ENCODE measurements at places on chromosomes 4 and X. TPM values are rescaled to one million over a fixed set of nuclear protein-coding genes. Genes with fewer than 3 reads are reported as not detected.

DNA sequence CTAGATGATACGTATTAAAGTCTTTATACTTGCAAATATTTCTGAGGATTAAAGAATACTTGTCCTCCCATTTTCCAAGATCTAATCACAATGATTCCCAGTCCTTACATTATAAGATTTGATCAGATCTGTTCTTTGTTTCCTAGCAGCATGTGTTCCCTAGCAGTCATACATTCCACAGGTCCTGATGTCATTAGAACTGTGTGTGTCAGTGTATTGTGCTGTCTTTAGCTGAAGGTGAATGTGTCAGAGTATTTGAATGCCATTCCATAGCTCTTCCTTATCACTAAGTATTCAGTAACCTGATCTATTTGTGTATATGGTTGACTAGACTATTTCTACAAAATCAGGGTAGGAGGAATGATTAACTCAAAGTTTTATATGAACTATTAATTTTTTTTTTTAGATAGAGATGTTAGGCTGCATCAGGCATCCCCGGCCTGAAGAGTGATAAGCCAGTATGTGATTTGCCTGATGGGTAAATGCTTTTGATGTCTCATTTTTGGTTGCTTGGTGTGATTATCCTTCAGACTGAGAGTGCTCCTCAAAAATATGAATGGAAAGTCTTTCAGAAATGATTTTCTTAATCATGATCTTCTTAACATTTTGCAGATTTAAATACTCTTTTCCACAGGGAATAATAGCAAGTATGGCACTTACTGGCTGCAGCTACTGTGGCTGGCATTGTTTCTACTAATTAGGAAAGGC lies 4.4 kb downstream of the ADGRL3 start:
- H3K4me1 ChIP-seq, result no peaks in the 10 kb centered on the region
- H3K27ac ChIP-seq, result no peak overlapping the region
- H3K4me3 ChIP-seq, result no peak overlapping the region
- no peak for DNase-seq
- no peaks in the 10 kb centered on the region for H3K27me3 ChIP-seq
- no peaks in the 10 kb centered on the region for H3K36me3 ChIP-seq

DNA sequence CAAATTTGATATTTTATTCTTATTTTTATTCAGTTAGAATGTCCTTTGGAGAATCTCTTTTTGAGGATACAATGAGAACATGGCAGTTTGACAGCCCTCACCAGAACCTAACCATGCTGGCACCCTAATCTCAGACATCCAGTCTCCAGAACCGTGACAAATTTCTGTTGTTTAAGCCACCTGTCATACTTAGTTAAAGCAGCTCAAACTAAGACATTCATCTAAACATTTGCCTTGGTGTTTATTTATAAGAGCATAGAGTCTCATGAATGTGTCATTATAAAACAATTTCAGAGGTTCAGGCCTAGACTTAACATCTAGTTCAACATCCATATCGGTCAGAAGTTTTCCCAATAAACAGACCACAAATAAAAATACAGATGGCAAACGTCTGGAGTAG lies 125.1 kb upstream of the FUNDC1 start:
- H3K4me1 ChIP-seq, result no peaks in the 10 kb centered on the region
- H3K4me3 ChIP-seq, result no peak overlapping the region
- DNase-seq, result no peak
- H3K27me3 ChIP-seq, result no peaks in the 10 kb centered on the region
- H3K27ac ChIP-seq, result no peak overlapping the region

DNA sequence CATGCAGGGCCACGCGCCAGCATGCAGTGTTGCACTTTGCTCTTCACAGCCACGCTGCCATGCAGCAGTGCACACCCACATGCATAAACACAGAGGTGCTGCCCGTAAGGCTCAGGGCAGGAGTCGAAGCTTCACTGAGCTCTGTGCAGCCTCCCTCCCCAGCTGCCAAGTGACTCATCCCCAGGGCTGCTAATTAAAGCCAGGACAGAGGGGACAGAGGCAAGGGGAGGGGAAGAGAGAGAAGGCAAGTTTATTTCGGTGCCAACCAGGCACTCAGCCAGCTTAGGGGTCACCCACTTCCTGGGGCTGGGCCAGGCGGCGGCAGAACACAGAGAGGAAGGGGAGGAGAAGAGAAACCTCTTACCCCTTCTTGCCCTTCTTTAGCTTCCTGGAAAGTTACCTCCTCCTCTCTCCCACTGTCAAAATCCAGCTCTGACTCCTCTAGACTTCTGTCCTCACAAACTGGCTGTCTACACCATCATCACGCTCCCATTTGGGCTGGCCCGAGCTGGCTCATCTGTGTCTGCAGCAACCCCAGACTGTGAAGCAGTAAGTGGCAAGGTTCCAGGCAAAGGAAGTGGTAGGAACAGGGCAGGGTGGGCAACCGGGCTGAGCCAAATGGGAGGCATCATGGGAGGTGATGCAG lies 6.2 kb upstream of the IQSEC2 start:
- H3K27ac ChIP-seq, result no peak overlapping the region
- no peaks in the 10 kb centered on the region for H3K27me3 ChIP-seq
- no peak overlapping the region for H3K4me3 ChIP-seq
- DNase-seq, result peak; percentile 11
- H3K4me1 ChIP-seq, result no peaks in the 10 kb centered on the region
- H3K36me3 ChIP-seq, result no peaks in the 10 kb centered on the region

- no peak overlapping the region for H3K4me3 ChIP-seq
- no peak for DNase-seq
- no peaks in the 10 kb centered on the region for H3K36me3 ChIP-seq
- H3K27ac ChIP-seq, result no peak overlapping the region
- H3K4me1 ChIP-seq, result no peaks in the 10 kb centered on the region
Observed at GRCh38 chr4:139207247-139207646, 30.2 kb upstream of the ELF2 start.

DNA sequence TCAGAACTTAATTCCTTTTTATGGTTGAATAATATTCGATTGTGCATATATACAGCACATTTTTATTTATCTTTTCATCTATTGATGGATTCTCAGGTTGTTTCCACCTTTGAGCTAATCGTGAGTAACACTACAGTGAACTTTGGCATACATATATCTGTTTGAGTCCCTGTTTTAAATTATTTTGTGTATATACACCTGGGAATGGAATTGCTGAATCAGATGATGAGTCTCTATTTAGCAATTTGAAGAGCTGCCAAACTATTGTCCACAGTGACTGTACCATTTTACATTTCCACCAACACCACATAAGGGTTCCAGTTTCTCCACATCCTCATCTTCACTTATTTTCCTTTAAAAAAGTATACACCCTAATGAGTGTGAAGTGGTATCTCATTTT lies 166.2 kb upstream of the FGF13 start:
- H3K27me3 ChIP-seq, result no peaks in the 10 kb centered on the region
- no peaks in the 10 kb centered on the region for H3K4me1 ChIP-seq
- DNase-seq, result no peak
- no peak overlapping the region for H3K4me3 ChIP-seq
- H3K36me3 ChIP-seq, result no peaks in the 10 kb centered on the region

GRCh38 chr4:144104509-144105130 lies 35.9 kb downstream of the GYPA start:
- H3K4me1 ChIP-seq, result no peaks in the 10 kb centered on the region
- H3K27ac ChIP-seq, result no peak overlapping the region
- no peaks in the 10 kb centered on the region for H3K36me3 ChIP-seq
- H3K4me3 ChIP-seq, result no peak overlapping the region

DNA sequence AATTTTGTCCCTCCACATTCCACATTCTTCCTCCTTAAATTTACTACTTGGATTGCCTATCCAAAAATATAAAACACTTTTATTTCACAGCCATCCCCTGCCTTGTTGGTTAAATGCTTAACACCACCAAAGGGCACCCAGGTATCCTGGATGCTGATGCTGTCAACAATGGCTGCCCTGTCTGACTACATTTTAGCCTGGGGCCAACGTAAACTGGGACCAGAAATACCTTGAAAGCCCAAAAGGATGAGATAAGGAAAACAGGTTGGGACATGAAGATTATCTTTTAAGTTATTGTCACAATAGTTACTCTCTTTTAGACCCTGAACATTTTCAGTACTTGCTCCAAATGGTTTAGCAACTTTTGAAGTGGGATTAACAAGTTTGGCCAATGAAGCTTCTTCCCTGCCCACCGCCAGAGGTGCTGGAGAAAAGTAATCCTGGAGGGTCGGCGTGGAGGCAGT lies 775 bp upstream of the YIPF6 start:
- no peaks in the 10 kb centered on the region for H3K36me3 ChIP-seq
- peak overlapping the region; percentile 70 for H3K4me3 ChIP-seq
- no peak for DNase-seq
- no peaks in the 10 kb centered on the region for H3K27me3 ChIP-seq
- no peak overlapping the region for H3K27ac ChIP-seq

GRCh38 chr4:40316782-40317635 lies 18.1 kb upstream of the CHRNA9 start:
- H3K4me1 ChIP-seq, result peaks cover 10% of the 10 kb centered on the region
- H3K4me3 ChIP-seq, result peak overlapping the region; percentile 62
- no peaks in the 10 kb centered on the region for H3K27me3 ChIP-seq

DNA sequence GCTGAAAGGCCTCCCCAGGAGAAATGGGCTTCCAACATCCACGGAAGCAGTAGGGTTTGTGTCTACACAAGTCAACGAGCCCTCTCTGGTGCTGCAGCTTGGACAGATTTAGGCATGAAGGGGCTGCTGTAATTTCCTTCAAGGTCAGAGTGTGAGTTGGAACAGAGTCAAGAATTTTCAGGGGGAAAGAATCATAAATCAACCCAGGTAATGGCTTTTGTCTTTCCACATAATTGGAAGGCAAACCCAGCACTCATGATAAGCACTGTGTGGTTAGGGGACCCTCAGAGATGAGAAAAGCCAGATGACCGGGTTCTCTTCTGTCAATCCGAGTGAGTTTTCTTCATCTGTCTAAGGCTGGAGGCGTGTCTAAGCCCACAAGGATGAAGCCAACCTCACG lies 78.6 kb upstream of the MXRA5 start:
- no peak overlapping the region for H3K4me3 ChIP-seq
- no peak overlapping the region for H3K27ac ChIP-seq
- H3K4me1 ChIP-seq, result no peaks in the 10 kb centered on the region

DNA sequence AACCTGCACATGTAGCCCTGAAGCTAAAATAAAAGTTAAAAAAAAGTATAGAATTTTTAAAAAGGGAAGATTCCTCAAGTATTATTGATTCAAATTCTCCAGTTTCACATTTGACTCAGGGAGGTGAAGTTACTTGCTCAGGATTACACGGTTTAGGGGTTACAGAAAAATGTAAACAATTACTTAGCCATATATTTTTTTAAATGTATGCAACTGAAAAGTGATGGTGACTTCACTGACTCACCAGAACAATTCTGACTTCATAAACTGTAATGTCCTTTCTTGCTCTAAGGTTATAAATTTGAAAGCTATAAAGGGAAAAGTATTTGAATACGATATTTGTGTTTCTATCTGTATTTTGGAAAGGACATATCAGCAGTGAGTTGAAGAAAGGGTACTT lies 371.2 kb downstream of the SPRY1 start:
- DNase-seq, result no peak
- no peak overlapping the region for H3K4me3 ChIP-seq
- H3K36me3 ChIP-seq, result no peaks in the 10 kb centered on the region
- no peaks in the 10 kb centered on the region for H3K27me3 ChIP-seq
- H3K27ac ChIP-seq, result no peak overlapping the region
- no peaks in the 10 kb centered on the region for H3K4me1 ChIP-seq

GRCh38 chr4:182918044-182918607 lies 940 bp upstream of the DCTD start:
- DNase-seq, result peak; percentile 65
- H3K36me3 ChIP-seq, result peaks cover 3% of the 10 kb centered on the region
- no peaks in the 10 kb centered on the region for H3K27me3 ChIP-seq
- H3K4me1 ChIP-seq, result peaks cover 19% of the 10 kb centered on the region
- H3K27ac ChIP-seq, result peak overlapping the region; percentile 99

- no peaks in the 10 kb centered on the region for H3K36me3 ChIP-seq
- H3K4me3 ChIP-seq, result no peak overlapping the region
- no peak overlapping the region for H3K27ac ChIP-seq
- DNase-seq, result no peak
- no peaks in the 10 kb centered on the region for H3K4me1 ChIP-seq
- H3K27me3 ChIP-seq, result no peaks in the 10 kb centered on the region
Observed at GRCh38 chr4:169059306-169060211, 49.5 kb upstream of the CBR4 start.

DNA sequence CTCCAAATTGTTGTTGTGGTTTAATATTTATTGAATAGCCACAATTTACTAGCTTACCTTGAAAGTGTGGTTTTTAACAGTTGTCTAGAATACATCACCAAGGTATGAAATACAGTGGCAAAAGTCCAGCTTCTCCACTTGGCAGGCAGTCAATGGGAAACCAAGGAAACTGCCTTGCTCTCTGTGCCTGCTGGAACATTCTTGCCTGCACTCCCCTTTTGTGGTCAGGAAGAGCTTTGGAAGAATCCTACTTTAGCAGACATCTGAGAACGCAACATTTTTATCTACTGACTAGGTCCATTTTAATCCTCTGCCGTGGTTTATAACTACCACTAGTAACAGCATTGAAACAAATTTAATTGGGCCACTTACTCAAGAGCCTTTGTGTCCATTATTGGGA lies 64.5 kb downstream of the TENM3 start:
- H3K27ac ChIP-seq, result no peak overlapping the region
- no peak for DNase-seq
- H3K4me3 ChIP-seq, result no peak overlapping the region
- H3K36me3 ChIP-seq, result no peaks in the 10 kb centered on the region
- H3K4me1 ChIP-seq, result no peaks in the 10 kb centered on the region

DNA sequence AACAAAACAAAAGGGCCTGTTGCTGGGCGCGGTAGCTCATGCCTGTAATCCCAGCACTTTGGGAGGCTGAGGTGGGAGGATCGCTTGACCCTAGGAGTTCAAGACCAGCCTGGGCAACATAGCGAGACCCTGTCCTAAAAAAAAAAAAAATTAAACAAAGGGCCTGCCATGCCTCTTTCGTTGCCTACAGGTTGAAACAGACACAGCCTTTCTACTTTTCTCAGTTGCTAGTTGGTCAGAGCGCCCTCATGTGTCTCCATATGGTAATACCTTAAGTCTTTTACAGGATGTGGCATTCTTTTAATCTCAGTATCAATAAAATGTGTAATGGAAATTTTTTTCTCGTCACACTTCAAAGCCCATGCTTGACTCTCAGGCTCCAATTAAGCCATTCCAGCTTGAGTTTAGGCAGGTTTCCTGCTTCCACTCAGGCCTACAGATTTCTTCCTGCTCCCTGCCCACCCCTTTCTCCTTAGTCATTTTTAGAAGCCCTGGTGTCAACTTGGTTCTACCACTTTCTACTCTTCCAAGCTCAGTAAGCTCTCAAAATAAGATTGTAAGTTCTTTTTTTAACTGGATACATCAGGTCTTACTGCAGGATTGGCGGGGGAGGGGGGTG lies 4.6 kb upstream of the SOWAHD start:
- no peaks in the 10 kb centered on the region for H3K27me3 ChIP-seq
- H3K27ac ChIP-seq, result peak overlapping the region; percentile 67
- no peak overlapping the region for H3K4me3 ChIP-seq
- DNase-seq, result no peak
- H3K36me3 ChIP-seq, result no peaks in the 10 kb centered on the region

RHOXF2 gene
- not detected for total RNA-seq
